ENCODE measurements at places on chromosomes 1 and 21. TPM values are rescaled to one million over a fixed set of nuclear protein-coding genes. Genes with fewer than 3 reads are reported as not detected.

Gene TMPRSS3
- 2.4 TPM for total RNA-seq

DNA sequence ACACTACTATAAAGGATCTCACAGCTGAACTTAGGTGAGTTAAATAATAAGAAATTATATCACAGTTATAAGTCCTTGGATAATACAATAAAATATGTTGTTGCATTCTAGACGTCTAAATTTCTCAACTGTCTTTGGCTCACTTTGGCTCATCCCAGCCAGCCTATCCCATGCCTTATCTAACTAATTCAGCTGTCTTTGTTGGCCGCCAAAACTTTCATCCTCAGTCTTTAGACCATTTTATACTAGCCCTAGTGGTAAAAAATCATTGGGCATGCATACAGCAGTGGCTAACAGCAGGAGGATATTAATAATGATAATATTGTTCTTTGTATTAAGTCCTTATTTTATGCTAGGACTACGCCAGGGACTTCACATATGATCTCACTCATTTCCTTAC, 59.3 kb downstream of the CCDC18 start:
- peaks cover 28% of the 10 kb centered on the region for H3K36me3 ChIP-seq
- H3K4me3 ChIP-seq, result no peak overlapping the region
- no peaks in the 10 kb centered on the region for H3K27me3 ChIP-seq
- H3K4me1 ChIP-seq, result peaks cover 5% of the 10 kb centered on the region
- DNase-seq, result no peak

Gene ARHGEF10L
- 12.2 TPM for total RNA-seq

Gene PDE4B
- total RNA-seq, result 2.8 TPM

Gene AMPD1
- not detected for total RNA-seq

Gene NBPF20
- 8.5 TPM for total RNA-seq

Gene KPRP
- total RNA-seq, result 0.25 TPM

DNA sequence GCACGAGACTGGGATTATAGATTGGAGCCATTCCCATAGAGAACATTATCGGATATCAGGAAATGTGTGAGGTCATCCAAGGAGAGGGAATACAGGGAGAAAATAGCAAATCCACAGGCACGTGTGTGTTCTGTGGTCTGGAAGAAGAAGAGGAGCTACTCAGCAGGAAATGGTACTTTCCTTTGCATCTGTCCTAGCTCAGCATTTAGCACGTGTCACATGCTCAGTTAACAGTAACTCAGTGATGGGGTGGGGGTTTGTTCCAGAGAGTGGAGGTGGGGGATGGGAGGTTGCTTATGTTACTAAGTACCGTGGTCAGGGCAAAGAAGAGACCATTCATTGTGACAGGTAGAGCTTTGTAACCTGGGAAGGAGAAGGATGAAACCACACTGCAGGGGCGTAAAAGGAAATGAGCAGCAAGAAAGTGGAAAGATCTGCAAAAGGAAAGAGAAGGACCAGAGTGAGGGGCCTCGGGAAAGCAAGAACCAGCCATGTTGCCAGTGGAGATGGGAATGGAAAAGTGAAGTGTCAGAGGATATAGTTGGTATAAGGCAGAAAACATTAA, 100.4 kb downstream of the ATP5PO start:
- no peak overlapping the region for H3K4me3 ChIP-seq
- DNase-seq, result no peak
- H3K27me3 ChIP-seq, result no peaks in the 10 kb centered on the region
- H3K4me1 ChIP-seq, result peaks cover 13% of the 10 kb centered on the region
- H3K36me3 ChIP-seq, result peaks cover 55% of the 10 kb centered on the region

GRCh38 chr1:239386453-239387303, at the start of gene CHRM3:
CHRM3 (plus strand) TSS chr1:239386568; CDS start chr1:239907452, 520,884 bp downstream.
- peaks cover 26% of the 10 kb centered on the region for H3K4me1 ChIP-seq
- peak within 1 kb of the TSS; percentile 89 for H3K4me3 ChIP-seq
- peak within 1 kb of the TSS; percentile 1 for H3K27ac ChIP-seq

Gene B3GALT5
- not detected for total RNA-seq

DNA sequence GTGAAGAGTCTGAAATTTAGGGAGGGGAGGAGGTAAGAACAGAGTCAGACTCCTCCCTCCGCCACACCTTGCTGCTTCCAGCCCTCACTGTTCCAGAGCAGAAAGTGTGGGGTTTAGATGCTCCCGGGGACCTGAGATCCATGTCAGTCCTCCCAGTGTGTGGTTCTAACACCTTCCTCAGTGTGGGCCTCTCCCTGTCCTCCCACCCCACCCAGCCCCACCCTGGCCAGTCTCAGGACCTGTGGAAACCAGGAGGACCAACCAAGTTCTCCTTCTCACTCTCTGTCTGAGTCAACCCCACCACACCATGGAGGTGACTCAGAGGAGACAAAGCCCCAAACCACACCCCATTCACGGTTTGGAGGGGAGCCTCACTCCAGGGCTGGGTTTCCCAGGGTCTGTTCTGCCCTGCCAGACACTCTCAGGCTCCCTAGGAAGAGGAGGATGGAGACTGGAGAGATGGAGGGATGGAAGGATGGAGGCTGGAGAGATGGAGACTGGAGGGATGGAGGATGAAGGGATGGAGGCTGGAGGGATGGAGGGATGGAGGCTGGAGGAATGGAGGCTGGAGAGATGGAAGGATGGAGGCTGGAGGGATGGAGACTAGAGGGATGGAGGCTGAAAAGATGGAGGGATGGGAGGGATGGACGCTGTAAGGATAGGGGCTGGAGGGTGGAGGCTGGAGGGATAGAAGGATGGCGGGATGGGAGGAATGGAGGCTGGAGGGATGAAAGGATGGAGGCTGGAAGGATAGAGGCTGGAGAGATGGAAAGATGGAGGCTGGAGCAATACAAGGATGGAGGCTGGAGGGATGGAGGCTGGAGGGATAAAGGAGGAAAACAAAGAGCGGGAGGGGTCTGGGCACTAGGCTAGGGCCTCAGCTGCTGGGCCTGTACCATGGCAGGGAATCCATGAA, 100.9 kb upstream of the RUNX3 start:
- no peaks in the 10 kb centered on the region for H3K36me3 ChIP-seq
- H3K4me1 ChIP-seq, result peaks cover 12% of the 10 kb centered on the region
- no peaks in the 10 kb centered on the region for H3K27me3 ChIP-seq
- peak; percentile 75 for DNase-seq
- no peak overlapping the region for H3K4me3 ChIP-seq
- H3K27ac ChIP-seq, result no peak overlapping the region

DNA sequence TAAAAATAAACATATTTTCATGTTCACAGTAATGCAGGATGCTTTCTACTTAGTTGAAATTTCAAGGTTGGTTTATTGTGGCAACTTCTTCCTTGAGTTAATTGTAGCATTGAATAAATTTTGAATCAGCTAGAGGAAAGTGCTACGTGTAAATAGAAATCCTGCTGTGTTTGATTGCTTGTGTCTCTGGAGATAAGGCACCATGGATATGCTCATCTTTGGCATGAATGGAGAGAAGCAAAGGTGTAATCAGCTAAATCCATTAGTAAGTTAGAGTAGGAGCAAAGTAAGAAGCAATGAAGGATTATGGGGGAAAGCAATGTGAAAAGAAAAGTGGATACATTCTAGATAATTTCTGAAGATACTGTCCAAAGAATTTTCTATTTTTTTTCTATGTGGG, 331.1 kb downstream of the PTPRC start:
- peaks cover 6% of the 10 kb centered on the region for H3K36me3 ChIP-seq
- no peaks in the 10 kb centered on the region for H3K27me3 ChIP-seq
- no peak for DNase-seq
- H3K4me1 ChIP-seq, result peaks cover 14% of the 10 kb centered on the region

DNA sequence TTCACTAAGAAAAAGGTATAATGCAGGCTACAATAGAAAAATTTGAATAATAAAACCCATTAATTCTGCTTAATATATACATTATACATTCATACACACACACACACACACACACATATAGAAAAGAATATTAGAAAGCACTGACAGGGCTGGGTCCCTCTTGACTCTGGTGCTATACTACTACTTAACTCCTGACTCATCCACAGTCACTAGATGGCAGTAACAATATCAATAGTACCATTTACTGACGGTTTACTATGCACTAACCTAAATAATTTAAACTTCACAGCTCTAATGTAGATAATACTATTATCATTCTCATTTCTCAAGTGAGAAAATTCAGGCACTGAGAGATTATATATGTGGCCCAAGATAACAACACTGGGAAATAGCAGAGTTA, 87.5 kb downstream of the COP1 start:
- H3K4me1 ChIP-seq, result peaks cover 6% of the 10 kb centered on the region
- no peak overlapping the region for H3K4me3 ChIP-seq
- peak; percentile 47 for DNase-seq
- H3K27ac ChIP-seq, result no peak overlapping the region
- H3K27me3 ChIP-seq, result no peaks in the 10 kb centered on the region

Gene HMCN1
- 0.12 TPM for total RNA-seq

- no peak overlapping the region for H3K4me3 ChIP-seq
- DNase-seq, result no peak
- H3K27ac ChIP-seq, result no peak overlapping the region
- H3K36me3 ChIP-seq, result peaks cover 5% of the 10 kb centered on the region
Observed at GRCh38 chr1:20417581-20417980, 68.4 kb downstream of the CAMK2N1 start.

Gene ADGRB2
- total RNA-seq, result 1.7 TPM

DNA sequence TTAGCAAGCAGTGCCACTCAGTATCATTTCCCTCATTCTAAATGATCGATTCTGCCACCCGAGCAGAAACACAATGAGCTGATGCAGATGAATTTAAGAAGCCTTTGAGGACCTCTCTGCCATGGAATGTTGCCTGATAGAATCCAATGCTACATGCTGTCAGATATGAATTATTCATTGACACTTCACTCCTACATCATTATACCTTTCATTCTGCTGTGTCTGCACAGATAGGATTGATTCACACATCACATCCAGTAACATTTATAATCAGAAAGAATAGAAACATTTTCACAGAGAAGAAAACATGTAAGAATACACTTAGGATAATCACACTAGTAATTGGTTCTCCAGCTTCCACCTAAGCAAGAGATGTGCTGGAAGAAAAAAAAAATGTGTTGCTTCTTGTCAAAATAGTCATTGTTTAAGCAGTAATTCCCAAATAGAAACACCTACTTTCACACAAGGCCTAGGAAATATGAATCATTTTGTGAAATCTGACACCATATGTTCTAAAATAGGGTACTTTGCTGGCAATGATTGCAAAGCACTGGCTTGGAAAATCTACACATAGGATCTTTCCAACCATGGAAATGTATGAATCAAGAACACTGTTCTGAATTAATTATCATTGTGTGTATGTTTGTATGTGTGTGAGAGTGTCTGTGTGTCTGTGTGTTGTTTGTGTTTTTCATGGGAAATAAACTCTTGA, 110.1 kb downstream of the GRIK1 start:
- no peak overlapping the region for H3K4me3 ChIP-seq
- no peaks in the 10 kb centered on the region for H3K27me3 ChIP-seq
- DNase-seq, result peak; percentile 58
- H3K27ac ChIP-seq, result no peak overlapping the region
- peaks cover 26% of the 10 kb centered on the region for H3K4me1 ChIP-seq

- H3K27me3 ChIP-seq, result no peaks in the 10 kb centered on the region
- no peak for DNase-seq
- no peak overlapping the region for H3K4me3 ChIP-seq
- H3K4me1 ChIP-seq, result no peaks in the 10 kb centered on the region
- no peak overlapping the region for H3K27ac ChIP-seq
Observed at GRCh38 chr1:79117376-79117775, 110.8 kb upstream of the ADGRL4 start.

GRCh38 chr1:239922778-239923522, 168.7 kb upstream of the FMN2 start:
- no peaks in the 10 kb centered on the region for H3K36me3 ChIP-seq
- no peaks in the 10 kb centered on the region for H3K27me3 ChIP-seq
- DNase-seq, result peak; percentile 13
- no peak overlapping the region for H3K4me3 ChIP-seq

DNA sequence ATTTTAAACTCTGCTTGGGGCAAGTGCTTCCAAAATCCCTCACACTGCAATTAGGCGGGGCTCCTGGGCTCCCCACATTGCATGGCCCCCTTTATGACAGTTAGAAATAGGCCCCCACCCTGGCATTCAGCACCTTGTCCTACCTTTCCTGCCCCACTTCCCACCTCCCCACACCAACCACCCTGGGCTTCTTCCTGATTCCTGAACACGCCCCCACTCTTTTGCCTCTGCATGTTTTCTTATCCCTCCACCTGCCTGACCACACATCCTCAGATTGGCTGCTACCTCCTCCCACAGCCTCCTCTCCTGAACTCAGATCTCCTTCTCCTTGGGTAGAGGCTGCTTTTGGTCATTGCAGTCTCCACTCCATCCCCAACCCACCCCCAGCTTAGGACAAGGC, 1.5 kb downstream of the MOB3C start:
- H3K27me3 ChIP-seq, result no peaks in the 10 kb centered on the region
- H3K36me3 ChIP-seq, result peaks cover 5% of the 10 kb centered on the region
- peak overlapping the region; percentile 86 for H3K4me3 ChIP-seq
- H3K27ac ChIP-seq, result peak overlapping the region; percentile 89
- DNase-seq, result no peak

Gene PUSL1
- 15.9 TPM for total RNA-seq

Gene HLX
- total RNA-seq, result 2.1 TPM

Gene LAPTM5
- 21.6 TPM for total RNA-seq

DNA sequence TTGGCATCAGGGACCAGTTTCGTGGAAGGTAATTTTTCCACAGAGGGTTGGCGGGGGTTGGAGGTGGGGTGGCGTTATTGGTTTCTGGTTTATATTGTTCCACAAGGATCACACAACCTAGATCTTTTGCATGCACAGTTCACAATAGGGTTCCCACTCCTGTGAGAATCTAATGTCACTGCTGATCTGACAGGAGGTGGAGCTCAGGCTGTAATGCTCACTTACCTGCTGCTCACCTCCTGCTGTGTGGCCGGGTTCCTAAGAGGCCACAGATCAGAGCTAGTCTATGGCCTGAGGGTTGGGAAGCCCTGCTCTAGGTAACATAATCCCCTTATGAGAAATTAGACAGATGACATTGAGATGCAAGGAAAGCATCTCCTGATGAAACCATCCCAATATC, 12.6 kb downstream of the GBP5 start:
- no peaks in the 10 kb centered on the region for H3K36me3 ChIP-seq
- peaks cover 9% of the 10 kb centered on the region for H3K27me3 ChIP-seq
- H3K27ac ChIP-seq, result no peak overlapping the region
- no peak overlapping the region for H3K4me3 ChIP-seq

DNA sequence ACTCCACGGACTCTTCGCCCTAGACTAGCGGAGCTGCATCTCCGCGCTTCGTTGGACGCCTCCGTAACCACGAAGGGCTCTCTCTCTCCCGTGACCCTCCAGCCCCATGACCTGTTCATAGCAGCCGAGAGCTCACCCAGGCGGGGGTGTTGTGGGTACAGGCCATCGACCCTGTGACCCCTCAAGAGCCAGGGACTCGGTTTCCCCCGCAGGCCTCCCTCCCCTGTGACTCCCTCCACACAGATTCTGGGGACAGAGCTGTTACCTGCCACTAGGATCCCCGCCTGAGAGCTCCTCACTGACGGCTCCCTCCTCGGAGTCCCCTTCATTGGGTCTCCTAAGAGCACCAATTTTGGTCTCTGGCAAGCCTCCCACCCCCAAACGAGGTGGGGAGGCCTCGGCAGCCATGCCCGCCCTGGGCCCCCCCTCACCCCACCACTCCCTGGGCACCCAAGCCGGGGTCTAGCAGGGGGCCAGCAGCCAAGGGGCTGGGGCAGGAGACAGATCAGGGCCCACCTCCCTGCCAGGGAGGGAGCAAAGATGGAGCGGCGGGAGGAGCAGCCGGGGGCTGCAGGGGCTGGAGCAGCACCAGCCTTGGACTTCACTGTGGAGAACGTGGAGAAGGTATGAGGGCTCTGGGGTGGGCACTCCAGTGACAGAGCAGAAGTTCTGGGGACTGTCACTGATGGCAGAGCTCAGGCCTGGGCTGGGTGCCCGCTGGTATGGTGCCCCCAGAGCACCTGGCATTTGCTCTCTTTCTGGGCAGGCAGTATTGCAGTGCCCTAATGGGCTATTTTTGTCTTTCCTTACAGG, 517 bp downstream of the IPO13 start:
- peaks cover 11% of the 10 kb centered on the region for H3K36me3 ChIP-seq
- H3K4me1 ChIP-seq, result peaks cover 30% of the 10 kb centered on the region
- no peaks in the 10 kb centered on the region for H3K27me3 ChIP-seq
- peak overlapping the region; percentile 99 for H3K4me3 ChIP-seq
